Neuronal stem cell (in vitro differentiated cells): ENCODE measurements at places on chromosomes 11 and 22.

GRCh38 chr22:49297286-49297870 lies 530.3 kb downstream of the BRD1 start:
- H3K4me3 ChIP-seq = no peak overlapping the region
- H3K27ac ChIP-seq = no peak overlapping the region
- H3K27me3 ChIP-seq = no peaks in the 10 kb centered on the region
- no peak for DNase-seq
- no peaks in the 10 kb centered on the region for H3K4me1 ChIP-seq

GRCh38 chr22:39496131-39496838 lies 5.8 kb upstream of the MIEF1 start:
- no peaks in the 10 kb centered on the region for H3K36me3 ChIP-seq
- H3K4me1 ChIP-seq = peaks cover 7% of the 10 kb centered on the region
- H3K4me3 ChIP-seq = no peak overlapping the region
- DNase-seq = peak; percentile 59
- H3K27me3 ChIP-seq = no peaks in the 10 kb centered on the region

- DNase-seq = no peak
- no peaks in the 10 kb centered on the region for H3K4me1 ChIP-seq
- no peaks in the 10 kb centered on the region for H3K27me3 ChIP-seq
- no peak overlapping the region for H3K27ac ChIP-seq
- no peaks in the 10 kb centered on the region for H3K36me3 ChIP-seq
Measured at GRCh38 chr11:133699071-133699470, 146.2 kb downstream of the SPATA19 start.

- H3K27me3 ChIP-seq = peaks cover 53% of the 10 kb centered on the region
- no peaks in the 10 kb centered on the region for H3K36me3 ChIP-seq
- no peak overlapping the region for H3K4me3 ChIP-seq
- DNase-seq = no peak
- H3K27ac ChIP-seq = no peak overlapping the region
Measured at GRCh38 chr11:124842305-124842704, 22.9 kb upstream of the ROBO3 start.

GRCh38 chr11:8699903-8700302 lies 17.3 kb downstream of the RPL27A start:
- no peak for DNase-seq
- H3K36me3 ChIP-seq = peaks cover 47% of the 10 kb centered on the region
- H3K27me3 ChIP-seq = no peaks in the 10 kb centered on the region

- H3K4me3 ChIP-seq = peak within 1 kb of the TSS; percentile 93
- peaks cover 20% of the 10 kb centered on the region for H3K27me3 ChIP-seq
- peak within 1 kb of the TSS; percentile 95 for H3K27ac ChIP-seq
- H3K36me3 ChIP-seq = no peaks in the 10 kb centered on the region
- DNase-seq = peak; percentile 97
- peaks cover 30% of the 10 kb centered on the region for H3K4me1 ChIP-seq
Measured at GRCh38 chr11:31810779-31811647, at the start of gene PAX6. TSS of gene PAX6 (minus strand) at chr11:31811322. CDS start at chr11:31806411, 4,911 bp downstream.

GRCh38 chr22:32538521-32538920 lies 63.9 kb downstream of the FBXO7 start:
- H3K27me3 ChIP-seq = no peaks in the 10 kb centered on the region
- no peaks in the 10 kb centered on the region for H3K36me3 ChIP-seq

- H3K4me1 ChIP-seq = peaks cover 45% of the 10 kb centered on the region
- H3K27me3 ChIP-seq = peaks cover 29% of the 10 kb centered on the region
- DNase-seq = peak; percentile 66
- peak within 1 kb of the TSS; percentile 75 for H3K27ac ChIP-seq
Measured at GRCh38 chr11:44950625-44951476, at the start of gene TP53I11. TSS of gene TP53I11 (minus strand) at chr11:44950883. CDS start at chr11:44938335, 12,548 bp downstream.

DNA sequence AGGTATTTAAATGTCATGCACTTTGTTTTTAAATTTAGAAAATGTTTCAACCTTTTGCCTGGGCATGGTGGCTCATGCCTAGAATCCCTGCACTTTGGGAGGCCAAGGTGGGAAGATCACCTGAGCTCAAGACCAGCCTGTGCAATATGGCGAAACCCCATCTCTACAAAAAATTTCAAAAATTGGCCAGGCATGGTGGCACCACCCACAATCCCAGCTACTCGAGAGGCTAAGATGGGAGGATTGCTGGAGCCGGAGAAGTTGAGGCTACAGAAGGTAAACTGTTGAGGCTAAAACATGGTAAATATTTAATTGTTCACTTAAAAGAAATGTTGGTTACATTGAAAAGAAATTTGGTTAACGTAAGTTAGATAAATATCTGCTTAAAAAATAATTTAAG lies 108.4 kb upstream of the IGLL5 start:
- no peak overlapping the region for H3K4me3 ChIP-seq
- no peak for DNase-seq
- H3K27ac ChIP-seq = no peak overlapping the region
- H3K4me1 ChIP-seq = no peaks in the 10 kb centered on the region

DNA sequence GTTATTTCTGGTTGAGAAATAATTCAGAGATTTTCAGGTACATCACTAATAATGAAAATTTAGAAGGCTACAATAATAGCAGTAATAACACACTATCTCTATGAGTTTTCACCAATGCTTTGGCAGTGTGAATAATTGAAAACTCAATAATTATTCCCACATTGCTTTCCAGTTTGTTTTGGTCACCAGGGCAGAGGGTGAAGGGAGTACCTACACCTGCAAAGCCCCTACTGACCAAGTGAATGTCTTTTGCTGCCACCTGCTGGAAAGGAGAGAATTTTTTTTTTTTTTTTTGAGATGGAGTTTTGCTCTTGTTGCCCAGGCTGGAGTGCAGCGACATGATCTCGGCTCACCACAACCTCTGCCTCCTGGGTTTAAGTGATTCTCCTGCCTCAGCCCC lies 3.2 kb downstream of the NELL1 start:
- H3K27ac ChIP-seq = no peak overlapping the region
- peaks cover 3% of the 10 kb centered on the region for H3K4me1 ChIP-seq
- peaks cover 17% of the 10 kb centered on the region for H3K27me3 ChIP-seq
- DNase-seq = no peak

GRCh38 chr22:40444178-40444831 lies 73.9 kb downstream of the SGSM3 start:
- DNase-seq = no peak
- H3K36me3 ChIP-seq = no peaks in the 10 kb centered on the region
- H3K4me1 ChIP-seq = no peaks in the 10 kb centered on the region
- H3K27me3 ChIP-seq = no peaks in the 10 kb centered on the region

- no peak overlapping the region for H3K27ac ChIP-seq
- H3K4me3 ChIP-seq = no peak overlapping the region
- no peaks in the 10 kb centered on the region for H3K27me3 ChIP-seq
- DNase-seq = no peak
Measured at GRCh38 chr11:64990222-64990923, 6.4 kb downstream of the BATF2 start.

- peak overlapping the region; percentile 59 for H3K27ac ChIP-seq
- H3K4me1 ChIP-seq = peaks cover 28% of the 10 kb centered on the region
- DNase-seq = no peak
- peaks cover 87% of the 10 kb centered on the region for H3K27me3 ChIP-seq
Measured at GRCh38 chr11:20277014-20277413, 86.5 kb upstream of the HTATIP2 start.

DNA sequence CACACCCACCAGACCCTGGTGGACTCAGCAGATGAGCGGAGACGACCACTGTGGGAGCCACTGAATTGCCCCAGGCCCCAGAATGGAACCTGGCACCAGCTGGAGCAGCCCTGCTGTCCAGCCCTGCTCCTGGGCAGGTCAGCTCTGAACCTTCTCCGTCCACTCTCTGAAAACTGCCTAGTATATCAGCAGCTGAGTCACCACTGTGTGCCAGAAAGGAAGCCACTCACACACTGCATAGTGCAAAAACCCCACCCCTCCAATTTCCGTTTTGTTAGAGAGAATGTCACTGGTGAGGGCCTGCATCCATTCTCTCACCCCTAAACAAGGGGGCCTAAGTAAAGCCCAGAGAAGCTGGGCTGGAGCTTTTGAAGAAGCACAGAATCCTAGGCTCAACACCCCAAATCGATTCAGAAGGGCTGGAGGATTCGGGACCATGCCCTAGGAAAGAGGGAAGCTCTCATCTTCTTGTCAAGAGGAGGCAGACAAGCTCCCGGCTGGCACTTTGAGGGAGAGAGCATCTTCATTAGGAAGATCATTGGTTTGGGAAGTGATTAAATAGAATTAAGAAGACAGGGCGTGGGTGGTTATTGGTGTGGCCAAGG lies 44.5 kb downstream of the GALNT18 start:
- peaks cover 2% of the 10 kb centered on the region for H3K27me3 ChIP-seq
- H3K36me3 ChIP-seq = no peaks in the 10 kb centered on the region
- H3K4me3 ChIP-seq = no peak overlapping the region
- DNase-seq = no peak
- H3K27ac ChIP-seq = no peak overlapping the region

DNA sequence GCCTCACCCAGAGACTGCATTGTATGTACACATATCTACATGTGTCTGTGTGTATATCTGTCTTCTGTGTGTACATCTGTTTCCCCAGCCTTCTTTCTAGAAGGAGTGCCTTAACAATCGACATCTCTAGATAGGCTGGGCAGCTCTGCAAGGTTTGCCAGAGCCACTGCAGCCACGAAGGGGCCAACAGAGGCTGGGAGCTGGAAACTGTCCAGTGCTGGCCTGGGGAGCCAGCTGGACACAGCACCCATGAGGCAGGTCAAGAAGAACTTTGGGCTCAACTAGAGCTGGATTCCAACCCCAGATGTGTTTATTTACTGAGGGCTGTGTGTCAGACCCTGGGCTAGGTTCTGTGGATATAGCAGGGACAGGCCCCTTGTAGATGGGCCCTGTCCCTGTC lies 3.3 kb downstream of the SGSM1 start:
- H3K27ac ChIP-seq = no peak overlapping the region
- H3K27me3 ChIP-seq = no peaks in the 10 kb centered on the region
- H3K4me1 ChIP-seq = peaks cover 19% of the 10 kb centered on the region
- no peak for DNase-seq
- no peak overlapping the region for H3K4me3 ChIP-seq
- no peaks in the 10 kb centered on the region for H3K36me3 ChIP-seq
